Activated CD4-positive, alpha-beta memory T cell treated with anti-CD3 and anti-CD28 coated beads, Interleukin-2, amount 10 ng/mL, durations not matched to agents 7 days and 5 days (primary cell): ENCODE measurements at places on chromosomes 2 and 18. TPM values are rescaled to one million over a fixed set of nuclear protein-coding genes. Genes with fewer than 3 reads are reported as not detected.

DNA sequence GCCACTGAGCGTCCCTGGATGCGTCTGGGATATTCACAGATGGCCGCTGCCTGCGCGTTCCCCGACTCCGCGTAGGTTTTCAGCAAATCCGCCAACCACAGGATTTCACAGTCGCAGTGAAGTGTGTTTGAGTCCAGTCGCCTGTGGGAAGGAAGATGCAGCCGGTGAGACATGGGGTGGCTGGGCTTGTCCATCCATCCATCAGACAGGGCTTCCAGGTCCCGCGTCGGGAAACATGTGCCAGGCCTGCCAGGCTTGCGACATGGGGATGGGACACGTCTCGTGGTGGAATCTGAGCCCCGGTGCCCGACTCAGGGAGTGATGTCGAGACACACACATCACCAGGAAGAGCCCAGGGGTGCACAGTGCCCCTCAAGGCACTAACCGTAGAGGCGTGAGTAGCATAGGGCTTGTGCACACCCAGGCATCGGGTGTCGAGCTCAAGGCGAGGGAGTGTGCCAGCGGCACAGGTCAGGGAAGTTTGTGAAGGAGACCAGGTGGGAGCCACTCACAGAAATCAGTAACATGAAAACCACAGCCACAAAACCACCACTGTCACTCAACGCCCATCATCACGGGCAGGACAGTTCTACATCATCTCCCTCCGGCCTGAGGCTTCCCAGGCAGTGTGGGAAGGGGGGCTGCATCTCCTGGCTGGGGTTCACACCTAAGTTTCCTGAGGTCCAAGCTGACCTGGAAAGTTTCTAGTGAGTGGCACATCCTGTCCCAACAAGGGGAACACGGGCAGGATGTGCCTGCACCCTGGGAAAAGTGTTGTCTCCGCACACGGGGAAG lies 63.9 kb downstream of the PXDN start:
- no peaks in the 10 kb centered on the region for H3K27me3 ChIP-seq
- no peak overlapping the region for H3K4me3 ChIP-seq
- H3K27ac ChIP-seq: no peak overlapping the region
- no peaks in the 10 kb centered on the region for H3K4me1 ChIP-seq
- no peak for DNase-seq

- no peaks in the 10 kb centered on the region for H3K36me3 ChIP-seq
- no peak overlapping the region for H3K4me3 ChIP-seq
- no peak overlapping the region for H3K27ac ChIP-seq
- no peaks in the 10 kb centered on the region for H3K4me1 ChIP-seq
- no peak for DNase-seq
Observed at GRCh38 chr2:2706306-2706705, 375.2 kb upstream of the MYT1L start.

DNA sequence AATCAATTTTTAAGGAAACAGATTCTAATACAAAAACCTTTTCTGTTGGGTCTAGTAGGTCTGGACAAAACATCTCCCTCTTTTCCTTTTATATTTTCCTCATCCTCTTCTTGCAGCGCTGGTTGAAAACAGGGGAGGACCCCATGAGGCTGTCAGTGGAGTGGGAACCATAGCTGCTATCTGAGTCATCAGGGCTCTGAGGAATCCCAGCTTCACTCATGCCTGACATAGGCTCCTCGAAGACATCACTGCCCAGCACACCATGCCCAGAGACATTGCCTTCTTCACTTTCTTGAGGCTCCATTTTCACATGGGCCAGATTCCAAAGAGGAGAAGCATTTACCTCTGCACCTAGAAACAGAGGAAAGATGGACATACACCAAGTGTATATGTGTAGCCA lies 10.0 kb downstream of the SUPT7L start:
- peak overlapping the region; percentile 22 for H3K27ac ChIP-seq
- peaks cover 69% of the 10 kb centered on the region for H3K36me3 ChIP-seq
- peaks cover 18% of the 10 kb centered on the region for H3K4me1 ChIP-seq
- no peaks in the 10 kb centered on the region for H3K27me3 ChIP-seq
- H3K4me3 ChIP-seq: no peak overlapping the region
- no peak for DNase-seq

DNA sequence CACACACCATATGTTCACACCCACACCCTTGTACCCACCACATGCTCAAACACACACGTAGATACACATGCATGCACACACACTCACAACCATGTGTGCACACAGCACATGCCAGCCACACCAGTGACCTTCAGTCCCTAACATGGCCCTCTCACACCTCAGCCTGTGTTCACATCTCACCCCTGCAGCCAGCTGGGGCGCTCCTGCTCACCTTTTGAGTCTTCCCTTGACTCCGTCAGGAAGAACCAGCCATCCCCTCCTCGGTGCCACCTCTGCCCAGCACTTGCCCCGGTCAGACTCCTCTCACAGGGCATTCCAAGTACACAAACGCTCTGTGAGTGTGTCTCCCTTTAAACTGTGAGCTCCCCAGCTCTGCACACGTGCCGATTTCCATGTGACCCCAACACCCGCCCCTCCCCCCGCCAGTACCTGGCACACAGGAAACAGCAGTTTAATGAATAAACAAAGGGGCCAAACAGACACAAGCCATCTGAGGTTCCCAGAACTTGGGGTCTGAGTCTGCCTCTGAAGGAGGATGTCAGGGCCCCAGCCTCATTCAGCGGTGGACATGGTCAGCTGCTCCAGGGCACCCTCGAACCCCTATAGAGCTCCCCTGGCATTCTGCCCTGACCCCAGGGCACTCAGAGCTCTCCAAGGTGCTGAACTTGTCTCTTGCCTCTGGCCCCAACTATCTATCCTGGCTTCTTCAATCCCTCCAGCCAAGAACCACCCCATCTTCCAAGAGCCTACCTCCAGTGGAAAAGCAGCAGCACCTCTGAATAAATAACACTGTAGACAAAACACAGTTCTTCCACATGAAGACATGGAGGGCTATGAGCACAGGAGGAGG lies 252.9 kb downstream of the ATAD2B start:
- peak; percentile 20 for DNase-seq
- H3K4me1 ChIP-seq: no peaks in the 10 kb centered on the region
- no peaks in the 10 kb centered on the region for H3K36me3 ChIP-seq
- H3K27ac ChIP-seq: no peak overlapping the region
- no peaks in the 10 kb centered on the region for H3K27me3 ChIP-seq

GRCh38 chr2:189161894-189162293 lies 17.7 kb downstream of the COL5A2 start:
- H3K4me3 ChIP-seq: no peak overlapping the region
- no peak overlapping the region for H3K27ac ChIP-seq
- H3K36me3 ChIP-seq: no peaks in the 10 kb centered on the region
- H3K27me3 ChIP-seq: no peaks in the 10 kb centered on the region

Gene LHCGR
- not detected for total RNA-seq

- H3K4me1 ChIP-seq: no peaks in the 10 kb centered on the region
- H3K36me3 ChIP-seq: no peaks in the 10 kb centered on the region
Observed at GRCh38 chr2:144776766-144777165, 256.8 kb upstream of the ZEB2 start.

Gene CNOT11
- total RNA-seq: 65.9 TPM

GRCh38 chr2:104539649-104540048 lies 314.3 kb upstream of the POU3F3 start:
- H3K27ac ChIP-seq: no peak overlapping the region
- H3K4me3 ChIP-seq: no peak overlapping the region
- no peaks in the 10 kb centered on the region for H3K36me3 ChIP-seq
- H3K27me3 ChIP-seq: no peaks in the 10 kb centered on the region

Gene KCNK3
- not detected for total RNA-seq

GRCh38 chr2:192087398-192087958 lies 107.3 kb downstream of the TMEFF2 start:
- no peaks in the 10 kb centered on the region for H3K4me1 ChIP-seq
- no peak for DNase-seq
- H3K36me3 ChIP-seq: no peaks in the 10 kb centered on the region
- H3K4me3 ChIP-seq: no peak overlapping the region
- H3K27ac ChIP-seq: no peak overlapping the region

GRCh38 chr2:103293067-103293741 lies 531.4 kb downstream of the TMEM182 start:
- H3K27me3 ChIP-seq: no peaks in the 10 kb centered on the region
- no peaks in the 10 kb centered on the region for H3K4me1 ChIP-seq
- no peak overlapping the region for H3K4me3 ChIP-seq
- no peak overlapping the region for H3K27ac ChIP-seq
- no peak for DNase-seq

Gene CYP26B1
- total RNA-seq: not detected

Gene TANC1
- total RNA-seq: 0.48 TPM

- H3K36me3 ChIP-seq: peaks cover 6% of the 10 kb centered on the region
- DNase-seq: no peak
- H3K27ac ChIP-seq: no peak overlapping the region
Observed at GRCh38 chr2:144015655-144016245, 504.2 kb downstream of the ZEB2 start.

GRCh38 chr2:96556441-96557330 lies 20.1 kb downstream of the ARID5A start:
- H3K27me3 ChIP-seq: no peaks in the 10 kb centered on the region
- H3K4me3 ChIP-seq: no peak overlapping the region
- H3K36me3 ChIP-seq: peaks cover 11% of the 10 kb centered on the region
- peak; percentile 55 for DNase-seq
- H3K27ac ChIP-seq: no peak overlapping the region
- H3K4me1 ChIP-seq: peaks cover 32% of the 10 kb centered on the region

GRCh38 chr2:237219826-237220225 lies 134.1 kb downstream of the COPS8 start:
- H3K27me3 ChIP-seq: peaks cover 20% of the 10 kb centered on the region
- no peaks in the 10 kb centered on the region for H3K4me1 ChIP-seq
- no peak overlapping the region for H3K27ac ChIP-seq

- no peaks in the 10 kb centered on the region for H3K4me1 ChIP-seq
- no peak for DNase-seq
- H3K27me3 ChIP-seq: peaks cover 4% of the 10 kb centered on the region
- no peaks in the 10 kb centered on the region for H3K36me3 ChIP-seq
Observed at GRCh38 chr2:240309214-240309613, 126.2 kb upstream of the GPC1 start.
